ENCODE measurements at places on chromosomes 12 and 14.

DNA sequence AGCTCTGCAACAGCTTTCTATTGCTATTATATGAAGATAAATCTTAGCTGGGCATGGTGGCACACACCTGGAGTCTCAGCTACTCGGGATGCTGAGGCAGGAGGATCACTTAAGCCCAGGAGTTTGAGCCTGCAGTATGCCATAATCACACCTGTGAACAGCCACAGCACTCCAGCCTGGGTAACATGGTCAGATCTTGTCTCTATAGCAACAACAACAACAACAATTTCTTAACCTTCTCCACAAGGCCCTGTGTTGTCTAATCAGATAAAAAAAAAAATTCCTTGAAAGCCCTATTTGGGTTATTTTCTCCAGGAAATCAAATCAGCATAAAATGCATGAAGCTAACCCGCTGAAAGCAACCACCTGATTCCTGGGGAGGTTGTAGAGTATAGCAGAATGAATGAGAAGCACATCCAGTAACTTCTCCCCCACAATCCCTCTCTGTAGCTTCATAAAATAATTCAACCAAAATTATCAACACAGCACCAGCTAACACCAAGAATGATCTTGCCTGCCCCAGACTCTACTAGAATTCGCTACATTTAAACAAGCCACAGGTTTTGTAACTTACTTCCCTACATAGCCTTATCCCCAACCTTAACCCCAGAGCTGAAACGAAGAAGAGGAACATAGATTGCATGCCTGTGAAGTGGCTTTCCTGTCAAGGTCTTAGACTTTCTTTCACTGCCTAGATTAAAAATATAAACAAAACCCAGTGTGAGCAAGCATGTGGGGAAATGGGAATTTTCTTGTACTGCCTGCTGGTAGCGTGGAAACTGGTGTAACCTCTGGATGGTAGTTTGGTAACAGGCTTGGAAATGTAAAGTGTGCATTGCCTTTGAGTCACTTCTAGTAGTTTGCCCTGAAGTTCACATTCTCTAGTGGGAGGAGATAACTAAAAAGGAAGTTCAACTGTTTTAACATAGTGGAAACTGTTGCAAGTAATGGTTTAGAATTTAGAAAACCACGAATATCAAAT lies 6.0 kb upstream of the STK38L start:
- no peak for DNase-seq

GRCh38 chr14:71588028-71588427 lies 344.2 kb upstream of the RGS6 start:
- DNase-seq, result no peak

- no peak for DNase-seq
Measured at GRCh38 chr14:71301611-71302010, 394.4 kb downstream of the PCNX1 start.

DNA sequence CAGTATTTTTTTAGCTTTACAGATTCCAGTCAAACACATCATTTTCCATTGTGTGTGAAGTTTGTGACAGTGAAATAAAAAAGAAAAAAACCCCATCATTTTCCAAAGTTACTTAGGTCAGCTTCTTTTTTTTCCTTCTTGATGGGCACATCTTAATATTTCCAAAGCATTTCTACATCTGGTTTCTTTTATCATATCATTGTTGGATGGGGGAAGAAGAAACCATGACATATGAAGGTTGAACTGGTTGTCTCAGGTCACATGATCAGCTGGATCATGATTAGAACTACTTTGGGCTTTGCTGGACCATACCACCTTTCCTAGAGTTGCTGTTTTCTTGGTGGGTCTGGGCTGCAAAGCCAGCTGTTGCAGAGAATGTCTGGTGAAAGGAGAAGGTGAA lies 59.8 kb downstream of the FOS start:
- no peak for DNase-seq

- no peak for DNase-seq
Measured at GRCh38 chr14:81517798-81518398, 15.8 kb downstream of the SEL1L start.

DNA sequence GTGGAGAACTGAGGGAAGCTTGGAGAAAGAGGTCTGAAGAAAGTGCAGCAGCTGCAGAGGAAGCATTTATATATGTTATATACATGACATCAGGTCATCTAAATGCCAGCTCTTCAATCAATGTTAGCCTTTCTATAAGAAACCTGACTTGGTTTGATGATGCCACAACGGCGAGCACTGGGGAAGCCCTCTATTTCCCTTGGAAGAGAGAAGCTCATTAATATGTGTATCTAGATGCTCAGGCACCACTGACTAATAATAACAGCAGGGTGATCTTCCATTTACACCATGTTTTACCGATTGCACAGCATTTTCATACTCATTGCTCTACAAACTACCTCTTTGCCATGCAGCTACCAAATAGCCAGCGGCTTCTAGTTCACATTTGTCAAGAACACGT lies 811 bp downstream of the ACYP1 start:
- no peak for DNase-seq

GRCh38 chr12:63362791-63363190 lies 211.8 kb upstream of the AVPR1A start:
- DNase-seq, result no peak
